Transverse colon (tissue), 4 donors: ENCODE measurements at places on chromosomes 7 and 10. TPM values are rescaled to one million over a fixed set of nuclear protein-coding genes. Genes with fewer than 3 reads are reported as not detected.

DNA sequence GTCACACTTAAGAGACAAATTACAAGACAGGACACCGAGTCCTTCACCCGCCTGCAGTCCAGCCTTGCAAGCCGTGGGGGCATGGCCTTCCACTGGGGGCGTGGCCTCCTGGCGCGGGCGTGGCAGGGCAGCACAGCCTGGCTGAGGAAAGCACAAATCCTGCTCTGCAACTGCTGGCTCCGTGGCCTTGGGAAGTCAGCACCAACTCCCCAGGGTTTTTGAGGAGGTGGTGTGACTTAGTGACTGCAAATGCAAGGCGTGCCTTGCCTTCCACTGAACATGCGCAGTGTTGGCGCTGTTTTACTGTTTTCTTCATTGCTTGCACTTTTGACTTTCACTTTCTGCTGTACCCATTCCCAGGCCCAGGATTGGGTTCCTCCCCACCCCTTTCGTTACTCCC is 12.9 kb upstream of the BMS1 start:
- H3K4me3 ChIP-seq = peak overlapping the region; percentile 4
- H3K27me3 ChIP-seq = no peaks in the 10 kb centered on the region

DNA sequence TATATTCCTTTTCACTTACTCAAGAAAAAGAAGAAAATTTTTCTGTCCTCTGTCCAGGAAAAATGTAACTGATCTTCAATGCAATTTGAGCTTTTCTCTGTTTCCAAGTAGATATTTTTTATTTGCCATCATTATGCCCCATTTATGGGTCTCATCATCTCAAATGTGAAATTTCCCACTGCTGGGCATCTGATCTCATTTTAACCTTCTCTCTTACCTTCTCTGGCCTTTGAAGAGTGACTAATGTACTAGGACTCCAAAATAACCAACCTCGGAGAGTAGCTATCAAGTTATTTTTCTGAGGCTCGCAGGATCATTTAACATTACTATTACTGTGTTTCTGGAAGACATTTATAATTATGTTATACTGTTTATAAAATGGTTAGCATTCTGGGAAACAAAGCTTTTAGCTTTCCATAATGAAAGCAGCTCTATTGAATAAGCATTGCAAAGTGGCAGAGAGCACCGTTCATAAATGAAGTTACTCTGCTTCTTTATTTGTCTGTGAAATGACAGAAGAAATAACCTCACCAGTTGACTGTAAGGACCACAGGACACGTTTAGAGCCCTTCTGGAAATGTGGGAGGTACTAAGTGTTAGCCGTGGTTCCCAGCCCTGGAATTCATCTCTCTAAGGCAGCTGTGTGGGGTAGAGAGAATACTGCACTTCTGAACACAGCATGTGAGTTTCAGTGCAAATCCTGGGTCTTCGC is 33.3 kb upstream of the NMT2 start:
- no peaks in the 10 kb centered on the region for H3K36me3 ChIP-seq
- H3K27ac ChIP-seq = no peak overlapping the region
- no peaks in the 10 kb centered on the region for H3K27me3 ChIP-seq
- no peak overlapping the region for H3K4me3 ChIP-seq

DNA sequence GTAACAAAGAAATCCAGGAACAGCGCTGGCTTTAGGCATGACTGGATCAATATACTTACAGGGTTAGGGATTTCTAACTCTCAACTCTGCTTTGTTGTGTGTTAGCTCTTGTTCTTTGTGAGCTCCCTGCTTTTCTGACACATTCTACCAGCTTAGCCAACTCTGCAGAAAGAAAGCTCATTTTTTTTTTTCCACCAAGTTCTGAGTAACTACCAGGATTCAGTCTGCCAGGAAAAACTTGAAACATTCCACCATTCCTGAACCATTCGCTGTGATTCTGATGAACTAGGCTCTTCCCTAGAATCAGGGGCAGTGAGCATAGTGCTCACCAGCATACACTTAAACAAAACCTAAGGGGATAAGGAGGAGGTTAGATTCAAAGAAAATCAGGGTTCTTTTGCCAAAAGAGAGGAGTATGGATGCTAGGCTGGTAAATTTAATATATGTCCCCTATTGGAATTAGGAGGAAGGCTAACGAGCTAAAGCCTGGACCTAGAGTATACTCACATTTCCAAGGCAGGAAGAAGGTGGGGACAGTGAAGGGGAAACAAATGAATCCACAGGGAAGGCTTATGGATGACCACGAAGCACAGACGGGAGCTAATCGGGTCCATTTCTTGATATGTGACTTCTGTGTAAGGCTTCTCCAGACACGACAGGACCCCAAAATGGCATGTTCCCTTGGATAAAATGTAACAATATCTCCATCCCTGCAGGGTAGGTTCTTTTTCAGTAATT is 183.4 kb downstream of the PRKG1 start:
- no peak for DNase-seq
- peaks cover 2% of the 10 kb centered on the region for H3K4me1 ChIP-seq
- no peaks in the 10 kb centered on the region for H3K36me3 ChIP-seq
- no peaks in the 10 kb centered on the region for H3K27me3 ChIP-seq
- H3K4me3 ChIP-seq = no peak overlapping the region

- H3K4me1 ChIP-seq = peaks cover 13% of the 10 kb centered on the region
- peaks cover 24% of the 10 kb centered on the region for H3K27me3 ChIP-seq
- no peak overlapping the region for H3K27ac ChIP-seq
Measured at GRCh38 chr7:115475761-115476385, 554.0 kb downstream of the MDFIC start.

DNA sequence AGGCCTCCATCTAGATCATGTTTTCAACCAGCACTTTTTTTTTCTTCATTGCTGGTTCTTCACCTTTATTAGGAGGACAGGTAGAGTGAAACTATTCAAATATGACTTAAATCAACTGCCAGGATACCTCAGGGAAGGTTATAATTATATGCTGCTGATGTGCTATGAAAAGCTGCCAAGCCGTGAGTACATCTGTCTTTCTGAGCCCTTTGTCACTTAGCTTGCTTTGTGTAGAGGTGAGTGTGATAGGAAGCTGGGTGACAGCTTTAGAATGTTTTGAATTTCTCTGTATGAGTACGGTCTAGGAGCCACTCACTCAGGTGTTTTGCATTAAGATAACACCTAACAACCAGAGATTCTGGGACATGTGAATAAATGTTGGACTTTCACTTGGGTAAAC is 365.2 kb downstream of the OTUD1 start:
- no peak overlapping the region for H3K4me3 ChIP-seq
- H3K27ac ChIP-seq = no peak overlapping the region
- DNase-seq = no peak
- no peaks in the 10 kb centered on the region for H3K36me3 ChIP-seq

DNA sequence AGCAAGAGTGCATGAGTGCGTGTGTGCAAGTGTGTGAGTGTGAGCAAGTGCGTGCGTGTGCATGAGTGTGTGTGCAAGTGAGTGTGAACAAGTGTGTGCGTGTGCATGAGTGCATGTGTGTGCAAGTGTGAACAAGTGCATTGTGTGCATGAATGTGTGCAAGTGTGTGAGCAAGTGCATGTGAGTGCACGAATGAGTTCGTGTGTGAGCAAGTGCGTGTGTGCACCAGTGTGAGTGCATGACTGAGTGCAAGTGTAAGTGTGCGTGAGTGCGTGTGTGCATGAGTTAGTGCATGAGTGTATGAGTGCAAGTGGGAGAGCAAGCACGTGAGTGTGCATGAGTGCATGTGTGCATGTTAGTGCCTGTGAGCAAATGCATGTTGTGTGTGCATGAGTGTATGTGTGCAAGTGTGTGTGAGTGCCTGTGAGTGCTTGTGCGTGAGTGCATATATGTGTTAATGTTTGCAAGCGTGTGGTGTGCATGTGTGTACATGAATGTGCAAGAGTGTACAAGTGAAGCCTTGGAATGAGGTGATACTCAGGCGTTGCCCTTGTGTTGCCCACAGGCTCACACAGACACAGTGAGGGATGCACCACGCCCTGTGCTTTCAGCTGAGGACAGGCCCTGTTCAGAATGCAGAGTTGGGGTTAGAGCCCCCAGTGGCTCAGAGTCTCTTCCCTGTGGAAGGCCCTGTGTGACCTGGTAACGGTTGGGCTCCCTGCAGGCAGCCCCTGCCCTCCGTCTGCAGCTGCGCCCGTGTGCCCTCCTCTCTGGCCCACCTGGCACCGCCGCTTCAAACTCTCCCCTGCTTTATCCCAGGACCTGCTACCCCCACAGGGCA is 97.1 kb downstream of the NKX6-2 start:
- peaks cover 14% of the 10 kb centered on the region for H3K4me1 ChIP-seq
- H3K27me3 ChIP-seq = no peaks in the 10 kb centered on the region
- H3K36me3 ChIP-seq = no peaks in the 10 kb centered on the region
- no peak for DNase-seq
- no peak overlapping the region for H3K27ac ChIP-seq
- no peak overlapping the region for H3K4me3 ChIP-seq

DNA sequence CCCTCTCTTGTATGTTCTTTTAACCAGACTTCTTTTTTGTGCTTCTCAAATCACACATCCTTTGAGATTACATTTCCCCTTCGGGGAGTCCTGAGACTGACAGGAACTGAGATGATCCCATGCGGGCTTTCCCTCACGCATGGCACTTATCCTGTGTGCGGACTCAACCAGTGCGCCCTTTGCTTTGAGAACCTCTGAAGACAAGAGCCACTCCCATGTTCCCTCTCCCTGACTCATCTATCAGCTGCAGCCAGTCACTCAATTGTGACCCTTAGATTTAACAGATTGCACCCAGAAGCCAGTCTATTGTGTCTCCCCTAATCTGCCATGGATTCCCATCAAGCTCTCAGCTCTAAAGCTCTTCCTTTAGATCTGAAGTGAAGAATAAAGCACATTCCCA is 353.9 kb upstream of the MEOX2 start:
- H3K36me3 ChIP-seq = no peaks in the 10 kb centered on the region
- DNase-seq = no peak
- H3K27me3 ChIP-seq = no peaks in the 10 kb centered on the region
- no peak overlapping the region for H3K27ac ChIP-seq
- no peak overlapping the region for H3K4me3 ChIP-seq
- no peaks in the 10 kb centered on the region for H3K4me1 ChIP-seq

DNA sequence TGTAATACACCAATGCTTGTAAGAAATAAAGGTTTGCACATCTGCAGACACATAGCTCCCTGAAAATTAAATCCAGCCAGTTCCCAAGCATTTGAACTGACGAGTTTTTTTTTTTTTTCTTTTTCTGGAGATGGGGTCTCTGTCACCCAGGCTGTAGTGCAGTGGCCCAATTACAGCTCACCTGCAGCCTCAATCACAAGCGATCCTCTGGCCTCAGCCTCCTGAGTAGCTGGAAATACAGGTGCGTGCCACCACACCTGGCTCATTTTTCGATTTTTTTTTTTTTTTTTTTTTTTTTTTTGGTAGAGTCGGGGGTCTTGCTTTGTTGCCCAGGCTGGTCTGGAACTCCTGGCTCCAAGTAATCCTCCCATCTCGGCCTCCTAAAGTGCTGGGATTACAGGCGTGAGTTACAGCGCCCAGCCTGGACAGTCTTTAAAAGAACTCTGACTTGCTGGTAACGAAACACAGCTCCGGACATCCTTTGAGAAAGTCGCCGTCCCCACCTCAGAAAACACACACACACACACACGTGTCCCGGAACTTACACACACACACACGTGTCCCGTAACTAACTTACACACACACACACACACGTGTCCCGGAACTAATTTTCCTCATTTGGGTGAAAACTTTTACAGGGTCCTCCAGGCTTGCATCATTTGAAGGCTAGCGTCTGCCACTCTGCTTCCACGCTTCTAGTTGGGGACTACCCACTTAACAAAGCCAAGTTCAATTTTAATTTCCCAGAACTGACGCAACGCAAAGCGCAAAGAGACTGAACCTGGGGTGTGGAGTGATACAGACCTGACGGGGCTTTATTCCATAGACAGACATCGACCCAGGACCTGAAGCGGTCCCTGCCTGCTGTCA is 18.6 kb downstream of the OCM2 start:
- peak overlapping the region; percentile 79 for H3K4me3 ChIP-seq
- peaks cover 6% of the 10 kb centered on the region for H3K4me1 ChIP-seq
- DNase-seq = peak; percentile 16
- H3K36me3 ChIP-seq = no peaks in the 10 kb centered on the region

The FKBP6 gene
- total RNA-seq = not detected

The FAM25A gene
- total RNA-seq = not detected

The FAM131B gene
- total RNA-seq = 2.2 TPM

The ARMC3 gene
- total RNA-seq = not detected

The CCL24 gene
- 1.8 TPM for total RNA-seq

The BTBD16 gene
- not detected for total RNA-seq
